ENCODE measurements at places on chromosomes 7 and 10.

DNA sequence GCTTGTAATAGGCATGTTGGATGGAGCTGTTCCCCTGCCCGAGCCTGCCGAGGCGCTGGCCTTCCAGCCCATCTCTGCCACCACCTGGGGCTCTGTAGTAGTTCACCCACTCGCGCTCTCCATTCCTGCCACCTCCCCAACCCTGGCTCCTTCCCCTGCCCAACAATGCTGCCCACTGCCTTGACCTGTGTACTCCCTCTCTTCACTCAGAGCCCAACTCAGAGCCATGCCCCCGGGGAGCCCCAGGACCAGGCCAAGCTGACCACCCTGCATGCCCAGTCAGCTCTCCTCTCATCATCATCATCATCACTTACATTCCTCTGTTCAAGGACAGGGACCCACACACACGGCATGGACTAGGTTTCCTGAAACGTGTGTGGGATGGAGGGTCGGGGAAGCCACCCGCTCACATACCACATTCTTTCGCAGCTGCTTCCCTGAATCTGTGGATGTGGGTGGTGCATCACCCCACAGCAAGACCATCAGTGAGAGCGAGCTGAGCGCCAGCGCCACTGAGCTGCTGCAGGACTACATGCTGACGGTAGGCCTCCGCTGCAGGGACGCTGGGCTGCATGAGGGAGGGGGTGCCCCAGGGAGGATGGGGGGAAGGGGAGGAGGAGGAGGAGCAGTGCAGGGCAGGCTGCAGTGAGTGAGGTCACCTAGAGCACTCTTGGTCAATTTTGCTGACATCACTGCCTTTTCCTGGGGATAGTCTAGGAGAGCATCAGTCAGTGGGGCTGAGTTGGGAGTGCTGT is 15.6 kb downstream of the NACAD start:
- H3K4me1 ChIP-seq = no peaks in the 10 kb centered on the region
- H3K36me3 ChIP-seq = peaks cover 33% of the 10 kb centered on the region
- H3K4me3 ChIP-seq = no peak overlapping the region
- H3K27me3 ChIP-seq = no peaks in the 10 kb centered on the region
- no peak overlapping the region for H3K27ac ChIP-seq

DNA sequence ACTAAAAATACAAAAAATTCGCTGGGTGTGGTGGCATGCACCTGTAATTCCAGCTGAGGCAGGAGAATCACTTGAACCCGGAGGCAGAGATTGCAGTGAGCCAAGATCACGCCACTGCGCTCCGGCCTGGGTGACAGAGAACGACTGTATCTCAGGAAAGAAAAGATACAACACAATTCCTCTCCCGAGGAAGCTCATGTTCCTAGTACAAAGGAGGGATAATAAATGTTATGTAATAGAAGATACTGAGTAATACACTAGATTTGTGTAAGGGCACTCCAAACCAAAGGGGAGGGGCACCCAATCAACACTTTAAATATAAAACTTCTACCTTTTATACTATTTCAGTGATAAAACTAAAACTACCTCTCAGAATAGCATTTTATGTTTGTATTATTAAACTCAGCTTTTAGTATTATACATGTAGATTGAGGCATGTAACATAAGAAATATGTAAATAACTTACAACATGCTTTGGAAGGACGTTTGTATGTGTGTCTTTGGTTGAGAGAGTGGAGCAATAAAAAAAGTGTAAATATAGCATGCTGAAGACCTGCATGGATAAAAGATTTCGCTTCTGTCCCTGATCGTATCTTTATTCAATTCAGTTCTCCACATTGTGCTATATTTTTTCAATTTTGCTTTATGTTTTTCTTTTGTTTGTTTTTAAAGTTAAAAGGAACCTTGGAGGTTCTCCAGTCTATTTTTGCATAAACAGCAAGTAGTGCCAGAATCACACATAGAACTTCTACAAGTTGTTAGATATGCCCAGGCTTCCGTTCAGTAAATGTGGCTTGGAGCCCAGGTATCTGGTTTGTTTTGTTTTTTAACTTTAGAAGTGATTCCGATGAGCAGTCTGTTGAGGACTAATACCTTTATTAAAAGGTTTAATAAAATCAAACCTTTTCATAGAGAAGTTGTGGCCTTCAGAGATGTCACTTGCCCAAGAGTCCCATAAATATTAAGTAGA is 71.9 kb downstream of the WAC start:
- H3K27ac ChIP-seq = no peak overlapping the region
- no peaks in the 10 kb centered on the region for H3K27me3 ChIP-seq
- no peaks in the 10 kb centered on the region for H3K4me1 ChIP-seq
- H3K4me3 ChIP-seq = no peak overlapping the region
- no peak for DNase-seq

GRCh38 chr10:71616817-71617654 is 102.5 kb downstream of the C10orf105 start:
- no peak overlapping the region for H3K4me3 ChIP-seq
- no peaks in the 10 kb centered on the region for H3K4me1 ChIP-seq
- H3K27ac ChIP-seq = no peak overlapping the region
- H3K36me3 ChIP-seq = no peaks in the 10 kb centered on the region
- no peak for DNase-seq

DNA sequence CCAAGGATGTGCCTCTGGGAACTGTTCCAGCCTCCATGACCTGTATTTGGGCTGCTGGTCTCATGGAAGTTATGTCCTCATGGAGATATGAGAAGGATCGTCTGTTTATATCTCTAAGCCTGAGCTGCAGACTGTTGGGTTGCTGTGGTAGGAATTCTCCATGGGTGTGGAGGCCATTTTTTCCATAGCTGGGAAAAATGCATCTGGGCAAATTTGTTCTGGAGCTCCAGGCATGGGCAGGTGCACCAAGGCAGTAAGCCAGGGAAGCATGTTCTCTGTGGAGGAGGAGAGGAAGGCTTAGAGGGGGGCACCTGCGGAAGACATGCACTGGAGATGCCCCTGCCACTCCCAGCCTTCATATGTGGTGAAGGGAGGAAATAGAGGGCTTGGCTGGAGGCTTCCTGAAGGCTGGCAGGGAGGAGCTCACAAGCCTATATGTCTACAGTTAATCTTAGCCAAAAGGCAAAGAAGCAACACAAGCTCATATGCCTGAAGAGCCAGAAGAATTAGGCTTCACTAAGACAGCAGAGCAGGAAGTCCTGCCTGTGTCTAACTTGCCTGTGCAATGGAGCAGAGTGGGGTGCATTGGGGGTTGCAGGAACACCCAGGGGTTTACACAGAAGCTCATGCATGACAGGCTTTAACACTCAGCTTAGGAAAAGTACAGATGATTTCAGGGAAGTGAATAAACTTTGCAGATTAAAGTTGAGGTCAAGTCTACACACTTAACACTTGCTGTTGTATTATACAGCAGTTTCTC is 35.1 kb upstream of the CXCL12 start:
- H3K27me3 ChIP-seq = no peaks in the 10 kb centered on the region
- no peak overlapping the region for H3K27ac ChIP-seq
- H3K4me1 ChIP-seq = no peaks in the 10 kb centered on the region
- no peak overlapping the region for H3K4me3 ChIP-seq
- H3K36me3 ChIP-seq = no peaks in the 10 kb centered on the region

DNA sequence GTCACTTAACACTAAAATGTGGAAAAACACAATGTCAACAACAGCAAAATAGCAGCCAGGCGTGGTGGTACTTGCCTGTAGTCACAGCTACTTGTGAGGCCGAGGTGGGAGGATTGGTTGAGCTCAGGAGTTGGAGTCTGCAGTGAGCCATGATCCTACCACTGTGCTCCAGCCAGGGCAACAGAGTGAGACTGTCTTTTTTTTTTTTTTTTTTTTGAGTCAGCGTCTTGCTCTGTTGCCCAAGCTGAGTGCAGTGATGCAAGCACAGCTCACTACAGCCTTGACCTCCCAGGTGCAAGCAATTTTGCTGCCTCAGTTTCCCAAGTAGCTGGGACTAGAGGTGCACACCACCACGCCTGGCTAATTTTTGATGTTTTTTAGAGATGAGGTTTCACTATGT is 6.1 kb downstream of the KCTD7 start:
- DNase-seq = no peak
- H3K27me3 ChIP-seq = no peaks in the 10 kb centered on the region
- peaks cover 14% of the 10 kb centered on the region for H3K36me3 ChIP-seq
- no peak overlapping the region for H3K4me3 ChIP-seq

DNA sequence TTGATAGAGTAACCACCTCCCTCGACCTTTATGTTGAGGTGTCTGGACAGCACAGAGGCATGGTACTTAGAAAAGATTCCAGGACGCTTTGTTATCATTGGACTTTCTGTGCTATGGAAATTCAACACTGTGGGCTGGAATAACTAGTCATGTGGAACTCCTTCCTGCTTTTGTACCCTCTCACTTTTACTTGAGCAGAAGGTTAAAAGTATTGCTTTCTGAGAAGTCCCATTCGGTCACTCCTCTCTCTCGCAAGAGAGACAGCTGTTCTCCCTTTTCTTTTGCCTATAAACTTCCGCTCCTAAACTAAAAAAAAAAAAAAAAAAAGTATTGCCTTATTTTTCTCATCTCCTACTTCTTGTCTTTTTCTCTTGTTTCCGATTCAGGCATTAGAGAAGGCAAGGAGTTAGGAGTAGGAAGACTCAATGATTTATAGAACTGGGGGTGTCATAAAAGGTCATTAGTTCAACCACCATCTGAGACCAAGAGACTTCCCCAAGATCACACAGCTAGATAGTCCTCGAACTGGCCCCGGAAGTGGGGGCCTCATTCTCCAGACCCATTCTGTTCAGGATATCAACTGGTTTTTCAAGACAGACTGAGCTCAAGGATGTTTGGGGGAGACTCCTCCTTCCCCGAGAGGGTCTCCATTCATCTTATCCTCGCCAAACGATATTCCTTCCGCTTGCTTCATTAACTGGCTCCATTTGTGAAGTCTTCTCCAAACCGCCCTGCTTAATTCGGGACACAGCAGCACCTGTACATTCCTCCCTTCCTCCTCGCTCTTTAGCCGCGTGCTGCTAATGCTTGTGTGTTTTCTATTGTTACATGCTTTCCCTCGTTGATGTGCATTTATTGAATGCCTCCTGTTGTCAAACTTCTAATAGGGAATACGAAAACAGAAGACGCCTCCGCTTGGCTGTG is 995 bp upstream of the INPP5F start:
- H3K36me3 ChIP-seq = no peaks in the 10 kb centered on the region
- H3K27ac ChIP-seq = peak overlapping the region; percentile 32
- peaks cover 18% of the 10 kb centered on the region for H3K4me1 ChIP-seq
- H3K4me3 ChIP-seq = peak overlapping the region; percentile 65

- no peaks in the 10 kb centered on the region for H3K4me1 ChIP-seq
- H3K36me3 ChIP-seq = no peaks in the 10 kb centered on the region
- no peaks in the 10 kb centered on the region for H3K27me3 ChIP-seq
Measured at GRCh38 chr10:86217371-86218080, 149.1 kb downstream of the GRID1 start.
